ENCODE measurements at places on chromosomes 7 and 10.

DNA sequence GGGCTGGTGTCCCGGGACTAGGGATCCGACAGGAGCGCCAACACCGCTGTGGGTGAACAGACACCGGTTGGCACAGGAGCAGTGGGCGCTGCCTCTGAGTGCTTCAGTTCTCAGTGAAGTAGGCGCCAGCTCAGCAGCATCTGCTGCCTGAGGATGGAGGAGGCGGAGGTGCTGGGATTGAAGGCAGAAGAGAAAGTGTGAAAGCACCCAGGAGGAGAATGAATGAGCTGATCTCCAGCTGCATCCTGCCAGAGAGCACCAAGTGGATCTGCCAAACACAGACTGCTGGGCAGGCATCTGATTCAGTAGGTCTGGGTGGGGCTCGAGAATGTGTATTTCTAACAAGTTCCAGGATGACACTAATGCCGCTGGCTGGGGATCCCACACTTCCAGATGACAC lies 74.5 kb downstream of the LANCL2 start:
- DNase-seq, result no peak

GRCh38 chr10:21518149-21518640 lies 7.3 kb downstream of the SKIDA1 start:
- DNase-seq, result no peak

GRCh38 chr10:132841615-132841975 lies 55.6 kb upstream of the NKX6-2 start:
- DNase-seq, result no peak

- DNase-seq, result no peak
Observed at GRCh38 chr7:95002775-95003174, 95.4 kb downstream of the PPP1R9A start.

DNA sequence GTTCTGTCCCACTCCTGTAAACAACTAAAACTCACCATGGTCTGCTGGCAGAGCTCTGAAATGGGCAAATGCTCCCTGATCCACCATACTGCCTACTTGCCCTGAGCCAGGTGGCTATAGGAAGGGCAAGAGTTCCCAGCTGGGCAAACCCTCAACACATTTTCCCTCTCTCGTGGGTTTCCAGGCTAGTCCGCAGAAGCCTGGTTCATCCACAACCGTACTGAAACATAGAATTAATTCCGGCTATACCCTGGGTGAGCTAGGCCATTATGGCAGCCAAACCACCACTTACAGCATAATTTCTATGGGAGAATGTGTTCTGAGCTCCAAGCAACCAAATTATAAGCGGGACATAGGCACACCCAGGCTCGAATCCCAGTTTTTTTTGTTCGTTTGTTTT lies 20.1 kb upstream of the DDIT4 start:
- DNase-seq, result no peak

- no peak for DNase-seq
Observed at GRCh38 chr10:3107426-3107961, 40.1 kb downstream of the PFKP start.

DNA sequence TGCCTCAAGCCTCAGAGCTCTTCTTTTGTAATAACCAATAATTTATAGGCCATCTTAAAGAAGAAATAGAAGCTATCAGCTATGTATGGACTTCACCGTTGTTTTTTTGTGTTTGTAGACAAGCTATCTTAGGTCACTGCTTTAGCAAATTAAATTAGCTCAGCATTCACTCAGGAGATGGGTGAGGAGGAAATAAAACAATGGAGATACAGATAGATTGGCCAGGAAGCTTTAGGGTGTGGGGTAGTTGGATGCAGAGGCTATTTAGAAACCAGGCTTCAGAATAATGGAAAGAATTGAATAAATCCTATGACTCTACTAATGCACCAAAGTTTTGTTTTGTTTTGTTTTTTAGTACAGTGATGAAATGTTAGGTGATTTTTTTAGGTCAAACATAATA lies 66.1 kb downstream of the MDFIC start:
- DNase-seq, result no peak

Measured in GM06990 (cell line).